Urothelium cell line (cell line): ENCODE measurements at places on chromosomes 16 and 17.

GRCh38 chr17:75754378-75755204 is 10.4 kb downstream of the GALK1 start:
- no peak for DNase-seq

- DNase-seq = peak; percentile 95
Measured at GRCh38 chr17:42276359-42276608, at the start of gene STAT5B. Gene STAT5B (minus strand): TSS chr17:42276391. CDS start chr17:42232127, 44,264 bp downstream.

- DNase-seq = no peak
Measured at GRCh38 chr16:85530370-85530739, 82.8 kb upstream of the GSE1 start.

DNA sequence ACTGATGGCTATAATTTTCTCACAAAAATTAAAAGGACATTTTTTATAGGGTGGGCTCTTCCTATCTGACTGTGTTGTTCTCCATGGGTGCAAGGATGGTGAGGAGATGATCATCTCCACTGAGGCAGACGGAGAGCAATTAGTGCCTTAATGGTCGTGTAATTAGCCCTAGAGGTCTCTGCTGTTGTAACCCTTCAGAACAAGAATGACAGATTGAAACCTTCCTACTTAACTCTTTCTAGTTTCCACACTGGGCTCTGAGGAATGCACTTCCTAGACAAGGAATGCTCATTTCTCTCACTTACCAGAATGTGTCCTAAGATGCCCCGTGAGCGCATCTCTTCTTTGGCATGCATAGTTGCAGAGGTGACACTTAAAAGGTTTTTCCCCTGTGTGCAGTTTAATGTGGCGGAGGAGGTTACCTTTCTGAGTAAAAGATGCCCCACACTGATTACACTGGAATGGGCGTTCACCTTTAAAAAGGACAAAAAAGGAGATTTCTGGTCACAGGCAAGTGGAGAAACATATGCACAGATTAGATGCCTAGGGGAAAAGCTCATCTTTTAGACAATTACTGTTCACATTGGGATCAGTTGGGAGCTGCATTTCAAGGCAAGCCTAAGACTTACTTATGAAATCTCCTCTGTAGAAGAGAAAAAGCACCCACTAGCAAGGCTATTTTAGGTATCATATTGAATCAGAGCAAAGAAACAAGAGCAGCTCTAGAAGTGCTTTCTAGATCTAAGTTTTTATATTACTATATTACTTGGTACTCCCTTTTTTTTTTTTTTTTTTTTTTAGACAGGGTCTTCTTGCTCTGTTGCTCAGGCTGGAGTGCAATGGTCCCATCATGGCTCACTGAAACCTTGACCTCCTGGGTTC is 53.6 kb downstream of the GRB7 start:
- DNase-seq = no peak

DNA sequence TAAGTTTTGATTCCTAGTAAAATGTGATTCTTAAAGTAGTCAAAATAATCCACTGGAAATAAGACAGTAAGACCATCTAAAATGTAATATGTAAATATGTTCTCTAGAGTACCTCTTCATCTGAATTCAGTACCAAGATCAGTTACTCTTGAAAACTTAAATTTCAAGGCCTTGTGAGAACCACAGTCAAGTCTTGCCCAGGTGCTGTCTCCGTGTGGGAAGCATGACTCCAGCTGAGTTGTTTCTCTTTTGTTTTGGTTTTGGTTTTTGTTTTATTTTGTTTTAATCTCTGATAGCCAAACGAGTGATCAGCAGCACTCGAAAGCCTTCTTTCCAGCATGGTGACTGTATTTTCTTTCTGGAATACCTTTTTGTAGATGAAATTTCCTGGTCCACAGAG is 907.0 kb downstream of the KCNJ18 start:
- DNase-seq = no peak

GRCh38 chr16:83826146-83826913 is 18.6 kb downstream of the HSBP1 start:
- DNase-seq = peak; percentile 85

- no peak for DNase-seq
Measured at GRCh38 chr16:88969361-88969831, 7.6 kb downstream of the CBFA2T3 start.

GRCh38 chr16:10509534-10510025 is 70.8 kb downstream of the EMP2 start:
- peak; percentile 82 for DNase-seq

DNA sequence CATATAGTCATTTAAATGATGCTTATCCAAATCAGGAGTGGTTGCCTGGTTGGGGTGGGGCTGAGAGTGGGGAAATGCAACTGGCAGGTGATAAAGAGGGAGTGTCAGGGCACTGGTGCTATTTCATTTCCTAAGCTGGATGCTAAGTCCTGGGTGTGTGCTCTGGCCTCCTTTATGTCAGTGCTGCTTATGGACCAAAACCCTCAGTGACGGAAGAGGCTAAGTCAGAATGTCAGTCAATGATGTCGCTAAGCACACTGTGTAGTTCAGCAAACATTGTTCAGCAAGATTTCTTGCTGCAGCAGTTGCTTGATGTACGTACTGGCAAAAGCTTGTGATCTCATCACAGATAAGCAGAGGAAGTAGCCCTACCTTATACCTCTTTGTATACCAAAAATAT is 16.4 kb upstream of the FLCN start:
- no peak for DNase-seq

- DNase-seq = peak; percentile 86
Measured at GRCh38 chr17:61294777-61295176, 104.9 kb upstream of the TBX2 start.

DNA sequence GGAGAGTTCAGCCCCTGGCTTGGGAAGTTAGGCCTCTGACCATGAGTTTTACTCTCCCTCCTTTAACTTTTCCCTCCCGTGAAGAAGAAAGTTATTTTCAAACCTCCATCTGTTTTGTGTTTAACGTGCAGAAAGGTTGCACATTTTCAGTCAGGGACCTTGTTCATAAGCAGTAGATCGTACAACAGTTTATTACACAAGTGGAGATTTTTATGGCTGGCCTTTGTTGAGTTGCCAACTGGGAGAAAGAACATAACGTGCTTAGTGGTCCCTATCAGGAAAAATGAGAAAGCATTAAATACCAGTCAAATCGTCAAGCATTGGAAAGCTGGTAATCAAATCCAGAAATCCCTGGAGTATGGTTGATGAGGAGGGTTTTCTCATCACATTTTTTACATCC is 117.9 kb upstream of the MYOCD start:
- no peak for DNase-seq

DNA sequence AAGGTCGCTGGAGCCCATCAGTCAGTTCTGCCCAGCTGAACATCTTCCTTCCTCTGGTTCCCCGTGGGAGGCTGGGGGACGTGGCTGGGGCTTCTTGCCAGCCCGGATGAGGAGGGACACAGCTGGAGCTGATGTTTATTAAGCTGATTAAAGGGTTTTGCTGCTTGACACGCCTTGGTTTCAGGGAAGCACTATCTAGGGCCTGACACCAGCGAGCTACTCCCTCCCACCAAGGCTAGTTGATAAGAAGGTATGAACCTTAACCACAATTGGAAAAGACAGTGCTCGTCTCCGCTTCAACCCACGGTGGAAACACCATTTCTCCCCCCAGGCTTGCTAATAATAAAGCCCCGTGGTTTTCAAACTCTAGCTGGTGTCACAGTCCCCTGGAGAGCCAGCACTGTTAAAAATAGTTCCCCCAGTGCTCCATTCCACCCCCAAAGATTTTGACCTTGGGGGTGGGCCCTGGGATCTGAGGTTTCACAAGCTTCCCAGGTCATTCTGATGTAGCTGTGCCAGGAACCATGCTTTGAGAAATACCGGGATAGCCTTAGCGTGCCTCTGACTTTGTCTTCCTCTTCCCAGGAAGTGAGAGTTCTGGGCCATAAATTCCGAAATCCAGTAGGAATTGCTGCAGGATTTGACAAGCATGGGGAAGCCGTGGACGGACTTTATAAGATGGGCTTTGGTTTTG is 5.5 kb downstream of the DHODH start:
- DNase-seq = no peak

DNA sequence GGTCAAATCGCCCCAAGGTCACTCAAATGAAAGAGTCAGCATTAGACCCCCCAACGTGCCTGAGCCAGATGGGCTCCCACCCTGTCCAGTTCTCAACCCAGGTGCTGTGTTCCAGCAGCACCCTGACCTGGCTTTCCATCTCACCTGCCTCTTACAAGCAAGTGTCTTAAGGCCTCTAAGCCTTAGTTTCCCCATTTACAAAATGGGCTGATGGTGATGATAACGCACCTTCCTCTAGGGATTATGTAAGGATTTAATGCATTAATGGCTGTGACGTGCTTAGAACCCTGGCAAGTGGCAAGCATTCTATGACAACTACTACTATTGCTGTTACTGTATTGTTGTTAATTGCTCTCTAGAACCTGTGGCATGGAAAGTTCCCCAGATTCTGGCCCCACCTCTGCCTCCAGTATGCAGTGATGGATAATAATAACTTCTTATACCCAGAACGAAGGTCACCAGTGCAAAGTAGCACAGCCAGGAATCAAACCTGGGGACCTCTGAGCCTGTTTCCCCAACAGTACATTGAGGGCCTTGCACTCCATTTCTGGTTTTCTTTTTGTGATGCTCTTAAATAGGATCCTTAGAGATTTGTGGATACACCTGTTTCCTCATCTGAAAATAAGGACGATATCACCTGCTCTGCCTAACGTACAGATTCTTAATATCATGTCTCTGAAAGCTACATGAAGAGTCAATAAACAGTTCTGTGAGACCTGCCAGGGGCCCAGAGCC is 3.3 kb upstream of the SLC25A39 start:
- DNase-seq = no peak

- no peak for DNase-seq
Measured at GRCh38 chr16:87556941-87557459, 45.3 kb upstream of the JPH3 start.

- DNase-seq = no peak
Measured at GRCh38 chr17:39735882-39736281, 1.9 kb upstream of the GRB7 start.

GRCh38 chr17:28711723-28712031 is at the start of gene PROCA1:
Gene PROCA1 (minus strand): TSS chr17:28711888. CDS start chr17:28711660, 228 bp downstream.
- no peak for DNase-seq

GRCh38 chr16:85316321-85316919 is 204.1 kb upstream of the CIBAR2 start:
- peak; percentile 82 for DNase-seq

DNA sequence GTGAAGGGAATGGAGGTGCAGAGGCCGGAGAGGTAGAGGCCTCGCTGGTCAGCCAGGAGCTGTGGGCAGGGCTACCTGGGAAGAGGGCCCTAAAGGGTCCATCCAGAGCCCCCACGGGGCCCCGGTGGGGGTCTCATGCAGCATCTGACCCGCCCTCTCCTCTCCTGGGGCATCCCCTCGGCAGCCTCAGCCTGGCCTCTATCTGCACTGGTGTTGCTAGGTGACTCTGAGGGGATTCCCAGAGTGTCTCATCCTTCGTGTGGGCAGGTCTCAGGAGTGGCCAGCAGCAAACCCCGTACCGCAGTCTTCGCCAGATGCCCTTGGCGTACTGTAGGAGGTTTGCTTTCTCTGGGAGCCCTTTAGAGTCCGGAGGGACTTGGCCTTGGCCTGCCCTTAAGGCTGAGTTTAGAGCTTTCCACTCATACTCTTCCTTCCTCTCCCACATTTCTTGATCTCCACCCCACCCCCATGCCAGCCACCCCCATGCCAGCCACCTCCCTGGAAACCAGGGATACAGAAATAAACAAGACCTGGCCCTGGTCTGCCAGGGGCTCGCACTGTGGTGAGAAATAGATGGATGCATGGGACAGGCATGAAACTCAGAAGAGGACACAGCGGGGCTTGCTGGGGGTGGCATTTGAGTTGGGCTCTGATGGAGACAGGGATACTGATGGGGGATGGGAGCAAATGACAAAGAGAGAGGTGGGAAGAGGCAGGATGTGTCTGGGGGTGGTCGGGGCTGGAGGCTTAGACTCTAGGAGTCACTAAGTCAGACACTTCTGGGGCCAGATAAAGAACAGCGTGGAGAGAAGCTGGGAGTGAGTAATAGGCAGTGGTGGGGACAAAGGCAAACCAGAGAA is 9.9 kb downstream of the SLC5A10 start:
- no peak for DNase-seq

DNA sequence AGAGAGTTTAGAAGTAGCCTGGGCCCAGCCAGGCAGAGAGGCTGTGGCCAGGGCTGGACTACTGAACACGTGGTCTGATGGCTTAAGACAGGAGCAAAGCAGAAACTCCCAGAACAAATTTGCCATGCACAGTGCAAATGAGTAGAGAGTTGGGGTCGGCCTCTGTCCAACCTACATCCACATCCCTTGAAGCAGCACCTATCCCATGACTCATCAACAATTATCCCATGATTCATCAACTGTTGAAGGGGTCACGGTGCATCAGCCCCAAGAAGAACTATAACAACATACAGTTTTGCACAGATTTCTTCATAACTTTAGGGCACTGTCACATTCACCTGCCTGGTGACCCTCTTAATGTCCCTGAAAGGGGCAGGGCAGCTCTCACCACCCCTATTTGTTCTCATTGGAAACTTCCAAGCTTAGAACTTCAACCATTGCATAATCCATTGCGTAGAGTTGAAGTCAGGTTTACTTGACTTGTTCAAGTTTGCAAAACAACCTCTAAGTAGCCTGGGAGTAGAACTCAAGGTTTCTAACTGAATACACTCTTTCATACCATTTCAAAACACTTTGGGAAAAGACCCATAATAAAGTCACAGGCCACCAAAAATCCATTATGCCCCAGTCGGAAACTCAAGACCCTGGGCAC is 235.2 kb upstream of the CDH5 start:
- DNase-seq = peak; percentile 59

DNA sequence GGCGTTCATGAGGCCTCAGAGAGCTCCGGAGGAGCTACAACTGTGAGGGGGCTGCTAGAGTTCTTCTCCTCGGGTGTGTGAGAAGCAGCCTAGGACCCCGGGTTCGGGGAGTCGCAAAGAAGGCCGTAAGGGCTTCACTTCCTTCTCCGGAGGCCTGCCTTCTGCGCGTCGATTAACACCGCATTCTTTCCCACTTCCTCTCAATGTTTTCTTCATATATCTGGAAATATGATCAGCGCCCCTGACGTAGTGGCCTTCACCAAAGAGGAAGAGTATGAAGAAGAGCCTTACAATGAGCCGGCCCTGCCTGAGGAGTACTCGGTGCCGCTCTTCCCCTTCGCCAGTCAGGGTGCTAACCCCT is 449 bp downstream of the SMCR8 start:
- DNase-seq = peak; percentile 17

DNA sequence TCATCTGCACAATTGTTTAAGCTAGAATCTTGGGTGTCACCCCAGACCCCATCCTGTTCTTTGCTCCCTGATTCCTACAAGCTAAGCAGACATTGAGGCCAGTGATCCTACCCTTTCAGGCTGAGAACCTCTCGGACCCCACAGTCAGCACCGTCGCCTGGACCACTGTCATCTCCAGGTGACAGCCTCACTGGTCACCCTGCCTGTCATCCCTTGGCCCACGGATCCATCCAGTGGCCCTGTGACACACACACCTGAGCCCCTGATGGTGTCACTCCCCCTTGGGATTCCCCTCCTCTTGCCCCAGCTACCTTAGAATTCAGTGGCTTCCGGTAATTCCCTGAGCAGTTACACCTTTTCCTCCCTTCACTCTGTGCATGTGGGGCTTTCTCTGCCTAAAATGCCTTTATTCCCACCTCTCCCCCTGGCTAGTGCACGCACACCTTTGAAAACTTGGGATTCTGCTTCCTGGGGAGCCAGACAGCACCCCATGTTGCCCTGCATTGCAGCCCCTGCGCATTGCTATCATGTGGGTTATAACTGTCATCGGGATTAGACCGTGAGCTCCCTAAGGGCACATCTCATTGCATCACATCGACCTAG is 3.0 kb downstream of the C16orf86 start:
- DNase-seq = no peak
